Panc1 (cell line): ENCODE measurements at places on chromosomes 5 and 9. TPM values are rescaled to one million over a fixed set of nuclear protein-coding genes. Genes with fewer than 3 reads are reported as not detected.

The XRCC4 gene
- 12.5 TPM for total RNA-seq

The MVB12B gene
- 9.4 TPM for total RNA-seq

The SMARCA2 gene
- total RNA-seq = 13.3 TPM

The PCDH12 gene
- not detected for total RNA-seq

The YIPF5 gene
- 43.4 TPM for total RNA-seq

The LCN15 gene
- total RNA-seq = 0.05 TPM

The IL3 gene
- total RNA-seq = not detected

The ACSL6 gene
- 0.18 TPM for total RNA-seq

The SLC6A18 gene
- not detected for total RNA-seq

The PCDHGA11 gene
- 0.39 TPM for total RNA-seq

The ANGPTL2 gene
- 0.08 TPM for total RNA-seq

The EPB41L4A gene
- total RNA-seq = 0.87 TPM

The NR6A1 gene
- 7.6 TPM for total RNA-seq

The PLK2 gene
- 258 TPM for total RNA-seq

The DOCK8 gene
- 1.4 TPM for total RNA-seq

The LCNL1 gene
- total RNA-seq = 0.82 TPM

The SLC28A3 gene
- total RNA-seq = not detected

The PLPP7 gene
- 3.3 TPM for total RNA-seq

The IFNA13 gene
- total RNA-seq = not detected

The AHRR gene
- 23.6 TPM for total RNA-seq

The OR13C3 gene
- not detected for total RNA-seq
